ENCODE measurements at places on chromosomes 6 and 20.

- no peak for DNase-seq
Measured at GRCh38 chr20:32204205-32205109, 3.1 kb downstream of the PLAGL2 start.

- DNase-seq, result no peak
Measured at GRCh38 chr20:5221061-5221430, 94.2 kb downstream of the CDS2 start.

- DNase-seq, result no peak
Measured at GRCh38 chr20:61698598-61699494, 366.8 kb downstream of the TAF4 start.

- no peak for DNase-seq
Measured at GRCh38 chr6:133242637-133243585, 1.8 kb downstream of the EYA4 start.

DNA sequence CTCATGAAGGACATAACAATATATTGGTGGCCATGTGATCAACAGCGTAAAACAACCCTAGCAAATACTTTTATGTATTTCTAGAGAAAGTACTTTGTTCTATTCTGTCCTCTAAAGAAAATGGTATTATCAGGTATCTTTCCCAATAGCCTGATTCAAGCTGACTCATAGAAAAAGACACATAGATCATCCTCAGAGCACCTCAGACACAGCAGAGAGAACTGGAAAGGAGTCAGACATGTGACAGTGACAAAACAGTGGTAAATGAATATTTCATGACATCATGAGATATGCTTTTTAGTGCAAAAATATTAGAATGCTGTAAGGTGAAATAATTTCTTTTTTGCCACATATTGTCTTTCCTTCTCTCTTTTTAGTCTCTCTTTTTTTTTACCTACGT lies 1355.0 kb upstream of the MAP3K7 start:
- DNase-seq, result no peak

DNA sequence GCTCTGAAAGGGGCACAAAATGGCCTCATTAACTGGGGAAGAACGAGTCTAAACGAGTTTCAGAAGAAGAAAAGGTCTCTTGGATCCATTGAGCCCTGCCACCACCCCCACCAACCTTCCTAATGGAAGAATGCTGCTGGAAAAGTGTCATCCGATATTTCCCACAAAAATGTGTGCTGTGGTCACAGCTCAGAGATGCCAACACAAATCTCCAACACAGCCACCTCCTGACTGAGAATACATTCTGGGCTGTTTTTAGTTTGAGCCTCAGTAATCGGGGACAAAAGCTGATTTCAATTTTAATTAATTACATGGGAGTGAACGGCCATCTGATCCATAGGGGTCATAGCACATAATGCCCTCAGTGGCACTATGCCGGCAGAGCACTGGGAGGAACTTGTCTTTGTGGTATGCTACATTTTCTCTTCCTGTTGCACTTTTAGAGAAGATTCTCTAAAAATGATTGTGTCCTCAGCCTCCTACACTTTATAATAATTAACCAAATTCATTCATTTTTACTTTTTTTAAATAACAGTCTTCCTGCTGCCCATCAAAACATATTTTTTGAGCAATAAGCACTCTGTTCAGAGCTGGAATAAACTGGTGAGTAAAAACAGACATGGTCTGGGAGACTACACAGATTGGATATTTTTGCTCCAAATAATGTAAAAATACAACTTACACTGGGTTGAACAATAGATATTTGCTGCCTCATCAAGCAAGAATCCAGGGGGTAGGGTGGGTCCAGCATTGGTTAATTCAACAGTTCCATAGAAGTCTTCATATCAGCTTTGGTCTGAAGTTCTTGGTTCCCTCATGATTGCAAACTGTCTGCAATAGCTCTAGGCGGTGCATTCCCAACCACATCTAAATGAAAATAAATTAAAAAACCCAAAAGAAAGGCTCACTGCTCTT lies 143.6 kb upstream of the TMEM170B start:
- peak; percentile 53 for DNase-seq

DNA sequence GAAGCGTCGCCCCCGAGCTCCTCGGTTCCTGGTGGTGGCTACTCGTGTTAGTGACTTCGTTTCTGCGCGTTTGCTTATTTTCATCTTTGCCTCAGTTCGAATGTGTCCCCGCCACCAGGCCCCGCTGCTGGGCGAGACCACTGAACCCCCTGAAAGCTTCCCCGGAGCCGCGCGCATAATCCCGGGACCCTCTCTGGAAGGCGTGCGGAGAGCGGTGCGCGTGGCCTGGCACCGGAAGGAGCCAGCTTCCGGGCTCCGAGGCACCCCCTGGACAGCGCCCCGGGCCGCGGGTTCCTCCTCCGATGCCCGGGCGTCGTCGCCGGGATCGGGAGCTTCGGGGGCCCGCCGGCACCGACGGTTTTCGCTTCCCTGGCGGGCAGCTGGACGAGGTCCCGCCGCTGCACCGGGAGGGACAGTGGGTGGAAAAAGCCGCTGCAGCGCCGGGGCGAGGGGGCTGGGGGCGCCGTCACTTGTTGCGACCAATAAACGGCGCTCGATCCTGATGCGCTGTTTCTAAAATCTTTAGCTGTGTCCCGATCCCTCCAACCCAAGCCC lies 643 bp upstream of the SLC35D3 start:
- DNase-seq, result no peak

DNA sequence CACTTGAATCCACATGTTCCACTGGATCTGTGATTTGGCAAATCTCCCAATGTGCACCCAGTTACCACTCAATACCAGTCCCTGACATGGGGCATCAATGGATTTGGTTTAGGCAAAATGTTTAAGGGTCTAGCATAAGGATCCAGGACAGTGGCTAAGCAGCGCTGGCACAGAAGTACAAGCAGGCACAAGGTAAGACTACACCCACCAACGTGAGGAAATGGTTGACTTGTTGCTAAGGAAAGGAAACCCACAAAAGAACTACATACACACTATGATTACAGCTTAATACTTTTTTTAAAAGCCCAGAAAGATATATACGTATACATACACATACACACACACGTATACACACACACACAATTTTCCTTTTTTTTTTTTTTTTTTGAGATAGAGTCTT lies 79.0 kb downstream of the DNAAF9 start:
- DNase-seq, result no peak

DNA sequence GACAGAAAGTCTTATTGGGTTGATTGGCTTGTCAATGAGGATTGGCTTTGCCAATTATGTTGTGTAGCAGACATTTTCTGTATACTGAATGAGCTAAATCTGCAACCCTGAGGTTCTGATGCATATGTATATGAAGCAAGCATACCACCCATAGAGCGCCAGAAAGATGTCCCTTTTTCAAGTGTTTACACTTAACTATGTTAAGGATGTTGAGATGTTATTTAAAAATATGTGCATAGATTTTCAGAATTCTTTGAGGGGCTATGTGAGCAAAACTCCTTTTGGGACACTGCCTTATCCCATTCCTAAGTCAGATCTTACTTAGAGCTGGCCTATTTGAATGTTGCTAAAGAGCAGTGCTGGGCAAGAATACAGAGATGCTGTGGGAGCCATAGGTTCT lies 1.9 kb downstream of the AIG1 start:
- DNase-seq, result no peak

DNA sequence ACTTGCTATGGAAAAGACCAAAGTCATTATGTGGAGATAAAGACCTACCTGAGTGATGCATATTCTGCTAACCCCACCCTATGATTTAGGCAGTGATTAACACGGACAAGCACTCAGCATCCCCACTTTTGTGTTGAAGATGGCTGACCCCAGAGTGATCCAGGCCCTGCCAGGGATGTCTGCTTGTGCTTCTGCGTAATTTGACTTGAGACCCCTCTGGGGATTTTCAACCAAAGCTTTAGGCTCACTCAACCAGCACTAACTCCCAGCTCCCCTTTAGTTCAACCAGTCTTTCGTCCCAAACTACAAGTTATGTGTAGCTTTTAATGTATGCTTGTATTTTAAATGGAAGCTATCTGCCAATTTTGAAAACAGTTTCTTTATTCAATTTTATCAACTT lies 538.0 kb upstream of the ID4 start:
- DNase-seq, result no peak

GRCh38 chr6:165791306-165791705 lies 128.3 kb upstream of the PDE10A start:
- no peak for DNase-seq

DNA sequence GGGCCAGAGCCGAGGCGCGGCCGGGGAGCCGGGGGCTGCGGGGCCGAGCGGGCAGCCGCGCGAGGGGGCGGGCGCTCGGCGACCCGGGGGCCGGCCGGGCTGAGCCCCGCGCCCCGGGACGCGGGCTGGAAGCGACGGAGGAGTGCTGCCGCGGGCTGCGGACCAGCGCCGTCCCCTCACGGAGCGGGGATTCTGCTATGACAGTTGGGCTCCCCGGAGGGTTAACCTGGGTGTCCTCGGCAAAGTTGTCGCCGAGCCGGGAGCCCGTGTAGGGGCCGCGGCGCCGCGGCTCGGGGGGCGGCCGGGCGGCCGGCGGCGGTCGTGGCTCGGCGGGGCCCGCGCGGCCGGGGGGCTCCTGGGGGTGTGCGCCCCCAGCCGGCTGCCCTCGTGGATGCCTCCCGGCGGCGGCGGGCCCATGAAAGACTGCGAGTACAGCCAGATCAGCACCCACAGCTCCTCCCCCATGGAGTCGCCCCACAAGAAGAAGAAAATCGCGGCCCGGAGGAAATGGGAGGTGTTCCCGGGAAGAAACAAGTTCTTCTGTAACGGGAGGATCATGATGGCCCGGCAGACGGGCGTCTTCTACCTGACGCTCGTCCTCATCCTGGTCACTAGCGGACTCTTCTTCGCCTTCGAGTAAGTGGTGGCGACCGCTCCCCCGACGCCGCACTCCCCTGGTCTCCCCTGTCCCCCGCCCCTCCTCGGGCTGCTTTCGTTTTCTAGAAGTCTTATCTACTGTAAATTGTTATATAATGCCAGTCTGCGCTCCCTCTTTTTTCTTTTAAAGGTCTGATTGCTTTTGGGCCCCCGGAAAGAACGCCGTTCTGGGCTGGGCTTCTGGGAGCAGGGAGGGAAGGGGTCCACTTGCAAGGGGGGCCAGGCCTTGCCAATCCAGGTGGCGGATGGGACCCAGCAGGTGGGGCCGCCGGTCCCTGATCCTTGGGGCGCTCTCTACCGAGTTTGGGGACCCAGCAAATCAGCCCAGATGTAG lies 936 bp downstream of the ZDHHC14 start:
- no peak for DNase-seq

- no peak for DNase-seq
Measured at GRCh38 chr6:136611133-136611532, 60.9 kb upstream of the MAP7 start.

- DNase-seq, result no peak
Measured at GRCh38 chr20:63775096-63775978, 35.8 kb downstream of the SLC2A4RG start.

GRCh38 chr6:137734875-137735182 lies 132.2 kb upstream of the TNFAIP3 start:
- no peak for DNase-seq

GRCh38 chr6:118787724-118788423 lies 106.1 kb upstream of the ASF1A start:
- no peak for DNase-seq

- DNase-seq, result peak; percentile 1
Measured at GRCh38 chr6:9360881-9361280, 925.5 kb upstream of the SLC35B3 start.

GRCh38 chr6:121800047-121800446 lies 364.6 kb downstream of the GJA1 start:
- no peak for DNase-seq

DNA sequence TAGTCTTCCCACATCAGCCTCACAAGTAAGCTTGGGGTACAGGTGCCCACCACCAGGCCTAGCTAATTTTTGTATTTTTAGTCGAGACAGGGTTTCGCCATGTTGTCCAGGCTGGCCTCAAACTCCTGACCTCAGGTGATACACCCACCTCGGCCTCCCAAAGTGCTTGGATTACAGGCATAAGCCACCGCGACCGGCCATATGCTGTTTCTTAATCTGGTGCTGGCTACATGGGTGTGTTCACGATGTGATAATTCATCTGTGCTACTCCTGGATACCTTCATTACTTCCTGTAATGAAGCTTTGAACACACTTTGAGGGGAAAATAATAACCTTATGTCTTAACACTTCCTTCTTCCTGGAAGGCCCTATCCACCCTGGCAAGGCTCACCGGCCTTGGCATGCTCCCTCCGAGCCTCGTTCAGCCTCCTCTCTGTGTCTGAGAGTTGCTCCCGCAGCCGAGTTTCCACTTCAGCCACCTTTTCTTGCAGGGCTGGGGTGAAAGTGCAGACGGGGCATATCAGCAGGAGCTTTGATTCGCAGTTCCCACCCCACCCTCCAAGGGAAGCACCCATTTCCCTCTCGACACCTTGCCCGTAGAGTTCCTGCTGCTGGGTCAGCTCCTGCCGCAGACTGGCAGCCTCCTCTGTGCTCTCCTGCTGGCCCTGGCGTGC lies 5.6 kb upstream of the PSORS1C2 start:
- no peak for DNase-seq

DNA sequence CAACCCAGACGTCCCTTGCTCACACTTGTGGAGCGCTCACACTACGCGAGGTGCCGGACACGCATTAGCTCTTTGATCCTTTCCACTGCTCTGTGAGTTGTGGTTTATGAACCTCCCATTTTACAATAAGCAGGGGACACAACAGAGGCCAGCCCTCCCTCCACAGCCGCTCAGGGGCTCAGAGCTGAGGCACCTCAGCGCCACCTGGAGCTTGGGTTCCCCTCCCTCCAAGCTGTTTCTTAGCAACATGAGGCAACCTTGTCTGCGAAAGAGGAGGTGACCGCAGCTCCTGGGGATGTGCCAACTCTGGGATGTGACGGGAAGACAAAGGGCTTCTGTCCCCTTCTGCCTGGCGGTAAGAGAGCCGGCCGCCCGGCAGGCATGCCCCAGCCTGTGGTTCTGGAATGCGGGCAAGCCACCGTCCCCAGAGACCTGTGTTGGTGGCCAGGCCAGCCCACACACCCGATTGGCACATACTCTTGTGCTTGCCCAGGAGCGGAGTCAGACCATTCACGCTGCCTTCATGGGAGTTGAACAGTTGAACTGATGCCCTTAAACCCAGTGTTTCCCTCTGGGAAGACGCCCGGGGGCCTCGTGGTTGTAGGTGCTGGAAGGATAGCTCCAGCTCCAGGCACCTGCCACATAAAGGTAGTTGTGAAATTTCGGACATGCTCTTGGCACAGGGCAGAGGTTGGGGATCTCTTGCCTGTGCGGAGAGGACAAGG lies 44.5 kb downstream of the RBM38 start:
- DNase-seq, result peak; percentile 59

GRCh38 chr6:32484614-32484998 lies 44.9 kb downstream of the HLA-DRA start:
- DNase-seq, result no peak
